ENCODE measurements at places on chromosomes 11 and 22. TPM values are rescaled to one million over a fixed set of nuclear protein-coding genes. Genes with fewer than 3 reads are reported as not detected.
A peak's percentile ranks its signal among the peaks of the same experiment; 100 is the strongest.

- DNase-seq, result no peak
Measured at GRCh38 chr22:50018608-50019285, 6.2 kb upstream of the IL17REL start.

DNA sequence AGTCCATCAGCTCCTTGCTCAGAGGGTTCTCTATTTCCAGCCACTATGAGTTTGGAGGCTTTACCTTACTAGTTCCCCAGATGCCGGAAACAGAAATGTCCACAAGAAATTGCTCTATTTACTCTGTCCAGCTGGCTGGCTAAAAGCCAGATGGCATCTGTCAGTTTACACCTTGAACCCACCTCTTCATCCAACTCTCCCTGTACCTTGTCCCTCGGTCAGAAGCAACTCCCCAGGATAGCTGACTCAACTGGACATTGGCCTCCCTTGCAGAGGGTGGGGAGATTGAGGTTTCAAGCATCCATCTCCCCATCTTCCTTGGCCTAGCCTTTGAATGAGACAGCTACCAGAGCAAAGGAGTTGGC is 1.7 kb downstream of the C2CD2L start:
- no peak for DNase-seq

DNA sequence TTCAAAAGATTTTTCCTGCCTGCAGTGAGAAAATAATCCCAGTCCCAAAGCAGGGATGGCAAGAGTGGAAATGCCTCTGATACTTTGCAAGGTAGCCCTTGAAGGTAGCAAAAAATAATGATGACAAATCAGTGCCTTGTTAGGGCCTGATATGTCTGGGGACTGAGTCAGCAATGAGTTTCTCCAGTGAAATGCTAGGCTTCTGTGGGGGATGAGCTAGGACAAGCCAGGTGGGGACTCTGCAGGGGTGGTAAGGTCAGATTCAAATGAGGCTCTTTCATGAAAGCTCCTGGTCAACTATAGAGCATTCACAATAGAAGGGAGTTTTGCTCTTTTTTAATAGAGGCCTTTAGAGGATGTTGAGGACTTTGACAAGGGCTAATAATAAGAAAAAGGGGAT is 77.7 kb downstream of the ME3 start:
- DNase-seq, result no peak

DNA sequence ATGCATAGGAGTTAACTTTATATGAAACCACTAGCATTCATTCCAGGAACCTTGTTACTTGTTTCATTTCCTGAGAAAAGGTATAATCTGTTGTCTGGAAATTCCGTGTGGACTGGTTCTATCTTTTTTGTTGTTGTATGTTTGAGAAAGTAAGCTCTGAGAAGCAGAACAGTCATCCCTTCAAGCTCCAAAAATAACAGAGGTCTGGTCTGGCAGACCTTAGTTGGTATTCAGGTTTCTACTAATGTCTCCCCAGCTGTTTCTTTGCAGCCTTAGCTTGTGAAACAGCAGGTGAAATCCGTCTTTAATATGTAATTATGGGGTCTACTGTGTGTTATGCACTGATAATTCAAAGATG is 2.4 kb downstream of the RNF121 start:
- no peak for DNase-seq

GRCh38 chr22:39185601-39186012 is 33.1 kb upstream of the CBX7 start:
- DNase-seq, result peak; percentile 45

DNA sequence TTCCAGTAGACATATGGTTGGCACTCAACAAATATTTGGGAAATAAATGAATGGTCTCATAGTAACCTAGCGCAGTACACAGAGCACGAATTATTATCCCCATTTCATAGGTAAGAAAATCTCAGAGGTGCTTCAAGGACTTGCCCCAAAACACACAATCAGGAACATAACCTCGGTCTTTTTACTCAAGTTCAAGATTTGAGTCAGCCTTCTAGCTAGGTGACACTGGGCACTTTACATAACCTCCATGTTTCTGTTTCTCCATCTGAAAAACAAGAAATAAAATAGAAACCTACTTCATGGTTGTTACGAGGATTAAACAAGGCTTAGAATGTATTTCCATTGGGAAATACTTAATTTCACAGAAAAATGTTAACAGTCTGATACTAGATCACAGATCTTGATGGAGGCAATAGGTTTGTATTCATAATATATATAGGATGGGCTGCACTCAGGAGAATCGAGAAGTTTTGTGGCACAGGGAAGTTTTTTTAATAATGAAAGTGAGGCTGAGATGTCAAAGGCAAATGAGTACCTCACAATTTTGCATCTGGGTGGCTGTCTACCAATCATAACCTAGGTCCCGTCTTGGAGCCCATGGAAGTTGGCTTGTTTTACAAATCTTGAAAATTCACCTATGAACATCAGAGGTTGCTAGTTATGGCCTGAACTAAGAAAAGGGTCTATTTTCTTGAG is 147.4 kb upstream of the ZC3H12C start:
- no peak for DNase-seq

DNA sequence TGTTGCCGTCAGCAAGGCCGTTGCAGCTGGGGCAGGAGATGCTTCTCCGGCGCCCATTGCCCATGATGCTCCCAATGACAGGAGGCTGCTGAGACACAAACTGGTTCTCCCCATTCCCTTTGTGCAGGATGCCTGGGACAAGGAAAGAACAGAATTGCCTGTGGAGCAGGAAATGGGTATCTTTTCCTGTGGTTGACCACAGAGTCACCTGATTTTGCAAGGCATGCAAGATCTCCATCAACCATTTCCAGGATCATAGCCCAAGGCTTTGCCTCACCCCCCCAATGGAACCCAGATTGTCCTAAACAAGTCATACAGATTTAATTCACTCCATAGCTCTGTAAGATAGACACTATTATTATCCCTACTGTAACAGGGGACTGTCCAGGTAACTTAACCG is 148.1 kb upstream of the NARS2 start:
- no peak for DNase-seq

GRCh38 chr22:41857155-41857859 is 24.4 kb downstream of the SREBF2 start:
- DNase-seq, result peak; percentile 62

DNA sequence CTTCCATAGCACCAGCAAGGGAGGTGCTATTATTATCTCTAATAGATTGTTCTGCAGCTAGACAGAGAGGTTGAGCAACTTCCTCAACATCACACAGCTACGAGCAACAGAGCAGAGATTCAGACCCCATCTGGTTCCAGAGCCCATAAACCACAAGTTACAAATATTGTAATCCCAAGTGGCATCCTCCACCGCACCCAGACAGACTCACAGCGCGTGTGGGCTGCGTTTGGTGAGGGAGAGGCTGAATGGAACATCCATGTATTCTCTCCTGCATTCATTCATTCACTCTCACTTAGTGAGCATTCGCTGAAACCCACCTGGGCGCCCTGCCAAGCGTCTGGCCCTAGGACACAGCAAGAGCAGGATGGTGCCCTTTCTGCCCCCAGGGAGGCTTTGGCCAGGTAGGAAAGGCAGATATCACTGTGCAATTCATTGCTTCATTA is 33.5 kb downstream of the LIF start:
- DNase-seq, result no peak

DNA sequence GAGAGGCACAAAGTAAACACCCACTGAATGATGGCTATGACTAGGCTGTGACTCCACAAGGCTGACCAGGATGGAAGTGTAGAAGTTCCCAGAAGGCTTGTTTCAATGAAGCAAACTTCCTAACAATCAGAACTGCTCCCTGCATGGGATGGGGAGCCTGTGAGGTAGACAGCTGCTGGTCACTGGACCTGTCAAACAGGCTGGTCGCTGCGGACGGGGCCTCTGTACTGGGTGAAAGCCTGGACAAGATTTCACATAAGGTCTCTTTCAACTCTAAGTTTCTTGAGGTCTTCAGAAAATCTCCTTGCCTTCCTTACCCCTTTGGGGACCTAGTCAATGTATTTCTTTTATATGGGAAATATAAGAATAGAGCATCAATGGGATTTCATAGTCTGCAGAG is 438.2 kb downstream of the BUD13 start:
- DNase-seq, result no peak

DNA sequence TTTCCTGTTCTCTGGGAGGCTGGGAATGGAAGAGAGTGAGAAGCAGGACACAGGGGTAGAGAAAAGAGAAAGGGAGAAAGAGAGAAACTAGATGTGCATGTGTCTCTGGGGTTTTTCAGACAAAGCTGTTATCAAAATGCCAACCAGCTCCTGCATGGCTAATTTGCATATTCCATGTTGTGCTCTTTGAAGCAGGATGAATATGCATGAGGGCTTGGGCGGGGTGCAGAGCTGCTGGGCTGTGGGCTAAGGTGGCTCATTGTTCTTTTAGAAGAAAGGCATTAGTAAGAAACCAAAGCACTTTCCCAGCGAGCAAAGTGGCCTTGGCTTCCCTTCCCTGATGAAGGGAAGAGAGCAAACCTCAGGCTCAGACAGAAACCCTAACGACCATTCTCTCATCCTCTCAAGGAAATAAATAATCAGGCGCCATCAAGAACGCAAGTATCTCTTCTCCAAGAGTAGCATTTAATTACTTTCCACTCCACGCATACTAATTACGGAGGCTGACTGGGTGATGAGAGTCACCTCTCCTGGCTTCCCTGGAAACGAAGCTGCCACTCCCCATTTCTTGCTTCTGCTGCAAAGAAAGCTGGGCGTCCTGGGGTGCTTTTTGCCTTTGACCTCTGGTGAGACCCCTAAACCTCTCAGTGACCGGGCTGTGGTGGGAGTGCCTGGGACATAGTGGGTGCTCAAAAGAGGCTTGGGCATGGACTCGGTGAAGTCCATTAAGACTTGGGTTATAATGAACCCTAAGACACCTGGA is 54.2 kb downstream of the FEZ1 start:
- no peak for DNase-seq

The HBE1 gene
- polyA plus RNA-seq, result 17.6 TPM

The FAM227A gene
- 1.2 TPM for polyA plus RNA-seq

- DNase-seq, result no peak
Measured at GRCh38 chr11:34176751-34177209, 71.4 kb downstream of the NAT10 start.

The MYBPC3 gene
- 0.05 TPM for polyA plus RNA-seq

The SMIM35 gene
- polyA plus RNA-seq, result 0.20 TPM

DNA sequence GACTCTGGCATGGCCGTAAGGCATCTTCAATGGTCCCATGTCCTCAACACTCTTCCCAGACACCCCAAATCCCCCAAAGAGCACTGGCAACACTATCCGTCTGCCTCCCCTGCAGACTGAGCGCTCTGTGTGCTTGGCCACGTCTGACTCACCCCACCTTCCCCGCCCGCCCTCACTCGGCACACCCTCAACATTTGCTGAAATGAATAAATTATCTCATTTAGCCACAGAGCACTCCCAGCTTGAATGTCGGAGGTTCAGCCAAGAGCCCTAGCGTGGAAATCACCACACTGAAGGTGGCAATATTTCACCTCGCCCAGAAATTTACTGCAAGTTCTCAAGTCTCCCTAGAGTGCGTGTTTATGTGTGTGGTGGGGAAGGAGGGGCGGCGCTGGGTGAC is 46.6 kb upstream of the TCF20 start:
- DNase-seq, result no peak

DNA sequence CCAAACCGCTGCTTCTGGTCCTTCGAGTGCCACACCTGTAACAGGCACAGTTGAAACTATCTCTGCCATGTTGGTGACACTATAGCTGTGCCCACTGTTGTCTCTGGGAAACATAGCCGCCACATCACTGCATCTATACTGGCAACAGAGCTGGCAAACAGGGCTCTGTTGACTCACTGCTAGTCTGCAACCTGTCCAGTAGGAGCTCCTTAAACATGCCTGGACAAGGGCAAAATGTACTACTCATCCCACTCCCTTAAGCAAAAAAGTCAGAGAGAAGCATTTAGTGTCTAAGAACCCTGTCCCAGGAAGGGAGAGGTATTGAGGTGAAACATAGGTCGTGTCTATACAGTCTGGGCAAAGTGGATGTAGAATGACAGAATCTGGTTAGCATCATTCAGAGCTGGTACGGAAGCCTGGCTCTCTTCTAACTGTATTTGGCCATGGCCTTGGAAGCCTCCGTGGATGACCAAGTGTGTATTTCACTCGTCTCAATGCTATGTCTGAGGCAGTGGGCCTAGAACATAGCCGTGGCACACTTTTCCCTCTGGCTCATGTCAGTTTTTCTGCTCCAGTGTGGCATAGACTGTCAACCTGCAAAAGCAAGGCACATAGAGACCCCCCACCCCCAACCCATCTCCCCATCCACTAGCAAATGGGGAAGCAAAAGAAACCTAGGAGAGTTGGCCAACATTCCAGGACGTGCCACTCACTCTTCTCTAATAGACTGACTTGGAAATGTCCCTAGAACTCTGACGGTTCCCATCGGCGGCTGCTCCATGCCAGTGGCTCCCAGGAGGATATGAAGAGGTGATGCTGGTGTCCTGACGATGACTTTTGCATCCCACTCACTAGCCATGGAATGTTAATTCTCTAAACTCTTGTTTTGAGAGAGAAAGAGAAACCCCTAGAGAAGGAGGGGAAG is 21.4 kb upstream of the PISD start:
- DNase-seq, result no peak

The GRIK4 gene
- polyA plus RNA-seq, result 0.48 TPM

DNA sequence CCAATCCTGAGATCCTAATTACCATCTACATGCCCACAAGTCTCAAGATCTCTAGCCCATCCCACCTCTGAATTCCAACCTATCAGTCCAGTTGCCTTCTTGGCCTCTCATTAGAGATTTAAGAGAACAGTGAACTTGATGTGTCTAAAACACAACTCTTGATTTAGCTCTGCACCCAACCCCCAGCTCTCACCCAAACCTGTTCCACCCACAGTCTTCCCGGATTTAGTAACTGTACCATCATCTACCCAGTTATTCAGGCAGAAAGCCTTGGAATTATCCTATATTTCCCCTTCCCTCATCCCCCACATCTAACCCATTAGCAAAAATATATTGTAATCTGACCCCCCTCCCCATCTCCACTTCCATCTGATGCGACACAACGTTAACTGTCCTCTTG is 24.0 kb upstream of the YWHAH start:
- no peak for DNase-seq

DNA sequence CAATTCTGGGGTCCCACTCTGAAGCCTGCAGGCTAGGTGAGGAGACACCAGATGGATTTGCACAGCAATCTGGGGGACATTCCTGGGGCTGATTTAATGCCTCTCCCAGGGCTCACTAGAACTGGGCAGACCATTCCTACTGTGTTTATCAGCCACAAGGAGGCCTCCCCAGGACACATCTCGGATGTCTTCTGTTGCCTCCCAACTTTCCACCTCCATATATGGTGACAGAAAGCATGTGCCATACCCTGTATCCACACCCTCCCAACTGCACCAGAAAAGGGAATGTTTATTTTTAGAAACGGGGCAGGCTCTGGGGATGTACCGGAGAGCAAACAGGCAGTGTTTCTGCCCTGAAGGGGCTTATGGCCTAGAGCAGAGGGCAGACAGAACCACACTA is 181.8 kb downstream of the CSNK2A3 start:
- no peak for DNase-seq

GRCh38 chr11:8019314-8020243 is 32.4 kb downstream of the EIF3F start:
- DNase-seq, result peak; percentile 35

GRCh38 chr11:4697585-4697984 is at the start of gene OR51E2:
Gene OR51E2, minus strand, starts transcription at chr11:4697853. Its CDS starts 15,142 bp downstream, at chr11:4682711.
- no peak for DNase-seq

The ESRRA gene
- 24.3 TPM for polyA plus RNA-seq

The RIC3 gene
- polyA plus RNA-seq, result 0.53 TPM

Measured in muscle of back (tissue), 13 donors.